T-helper 2 cell (primary cell): ENCODE measurements at places on chromosomes 12 and 14.

DNA sequence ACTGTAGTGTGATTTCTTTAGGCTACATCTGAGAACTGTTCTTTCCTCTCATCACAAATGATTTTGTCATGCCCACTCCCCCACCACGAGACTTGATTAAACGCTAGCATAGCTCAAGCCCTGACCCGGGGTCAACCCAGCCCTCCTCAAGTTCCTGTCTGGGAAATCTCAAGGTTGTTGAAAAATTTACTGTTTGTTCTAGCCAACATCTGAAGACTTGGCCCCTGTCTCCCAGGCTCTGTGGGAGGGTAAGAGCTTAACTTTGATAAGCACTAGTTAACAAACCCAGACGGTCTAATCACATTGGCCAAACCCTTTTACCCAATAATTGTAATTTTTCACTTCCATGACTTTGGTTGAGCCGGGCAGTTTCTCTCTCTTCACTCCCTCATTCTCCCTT is 86.2 kb upstream of the AMIGO2 start:
- no peak for DNase-seq

DNA sequence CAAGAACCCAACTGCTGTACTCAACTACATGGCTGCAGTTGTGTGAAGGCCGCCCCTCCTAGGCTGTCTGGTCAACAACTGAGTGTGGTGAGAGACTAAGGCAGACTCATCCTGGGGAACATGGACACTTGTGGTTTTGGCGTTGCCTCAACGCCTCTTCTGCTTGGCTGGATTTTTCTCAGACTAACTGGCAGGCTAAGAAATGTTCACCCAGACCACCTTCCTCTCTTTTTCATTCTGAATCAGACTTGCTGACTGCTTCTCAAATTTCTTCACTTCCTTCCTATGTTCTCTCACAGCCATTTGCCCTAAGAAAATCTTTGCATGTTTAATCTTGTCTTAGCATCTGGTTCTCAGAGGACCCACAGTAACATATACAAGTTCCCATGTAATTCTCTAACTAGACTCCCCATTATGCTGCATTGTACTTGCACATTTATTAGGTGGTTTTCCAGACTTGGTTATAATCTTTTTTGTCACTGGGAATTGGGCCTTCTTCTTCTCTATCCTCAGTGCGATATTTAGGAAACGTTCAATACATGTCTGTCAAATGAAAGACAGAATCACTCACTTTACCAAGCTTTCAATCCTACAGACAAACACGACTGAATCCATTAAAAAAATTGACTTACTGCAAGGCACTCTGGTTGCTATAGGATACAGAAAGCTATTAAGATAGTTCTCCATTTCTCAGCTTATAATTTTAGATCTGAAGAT is 327.6 kb downstream of the CCER1 start:
- peak; percentile 5 for DNase-seq

DNA sequence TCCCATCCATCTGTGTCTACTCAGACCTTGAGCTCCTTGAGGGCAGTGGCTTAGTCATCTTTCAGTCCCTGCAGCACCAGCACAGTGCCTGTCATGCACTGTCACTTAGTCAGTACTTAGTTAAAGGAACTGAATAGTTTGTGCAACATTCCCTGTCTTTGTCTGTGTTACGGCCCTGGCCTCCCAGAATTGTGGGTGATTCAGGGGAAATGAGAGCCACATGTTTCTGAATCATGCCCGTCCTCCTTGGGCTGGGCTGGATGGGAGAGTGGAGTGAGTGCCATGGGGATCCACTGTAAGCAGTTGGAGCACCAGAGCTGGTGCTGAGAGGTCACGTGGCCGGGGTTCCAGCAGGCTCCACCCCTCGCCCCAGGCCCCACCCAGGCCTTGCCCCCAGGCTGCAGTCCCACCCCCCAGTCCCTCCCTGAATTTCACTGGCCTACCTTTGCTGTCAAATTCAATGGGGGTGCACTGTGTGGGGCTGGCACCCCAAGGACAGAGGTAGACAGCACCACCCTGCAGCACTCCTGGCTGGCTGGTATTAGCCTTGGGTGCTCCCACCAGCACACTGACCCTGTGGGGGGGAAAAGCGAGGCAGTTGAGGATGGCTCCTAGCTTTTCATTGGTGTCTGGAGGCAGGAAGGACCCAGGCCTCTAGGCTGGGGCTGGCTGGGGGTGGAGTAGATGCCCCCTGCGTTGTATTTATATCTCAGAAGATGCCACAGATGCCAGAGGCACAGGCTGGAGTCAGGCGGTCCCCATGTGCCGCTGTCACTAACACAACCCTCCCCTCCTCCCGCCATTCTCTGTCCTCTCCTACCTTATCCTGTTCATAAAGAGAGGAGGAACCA is 7.5 kb downstream of the ITGA5 start:
- DNase-seq, result peak; percentile 51

DNA sequence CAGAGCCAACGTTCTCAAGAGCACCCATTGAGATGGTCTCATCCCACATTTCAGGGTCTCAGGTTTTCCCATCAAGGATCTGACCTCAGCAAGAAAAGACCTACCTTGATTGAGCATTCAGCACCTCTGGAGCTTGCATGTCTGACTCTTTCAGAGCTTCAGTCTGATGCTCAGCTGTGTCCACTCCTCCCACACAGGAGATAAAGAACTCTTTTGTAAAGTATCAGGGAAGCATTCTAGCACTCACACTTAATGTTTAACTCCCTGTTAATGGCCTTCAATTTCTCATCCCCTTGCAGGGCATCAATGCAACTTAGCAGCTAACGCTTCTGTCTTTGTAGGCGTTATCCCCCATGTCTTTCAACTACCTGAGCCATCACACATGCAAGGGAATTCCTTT is 124.1 kb downstream of the GALC start:
- DNase-seq, result no peak

DNA sequence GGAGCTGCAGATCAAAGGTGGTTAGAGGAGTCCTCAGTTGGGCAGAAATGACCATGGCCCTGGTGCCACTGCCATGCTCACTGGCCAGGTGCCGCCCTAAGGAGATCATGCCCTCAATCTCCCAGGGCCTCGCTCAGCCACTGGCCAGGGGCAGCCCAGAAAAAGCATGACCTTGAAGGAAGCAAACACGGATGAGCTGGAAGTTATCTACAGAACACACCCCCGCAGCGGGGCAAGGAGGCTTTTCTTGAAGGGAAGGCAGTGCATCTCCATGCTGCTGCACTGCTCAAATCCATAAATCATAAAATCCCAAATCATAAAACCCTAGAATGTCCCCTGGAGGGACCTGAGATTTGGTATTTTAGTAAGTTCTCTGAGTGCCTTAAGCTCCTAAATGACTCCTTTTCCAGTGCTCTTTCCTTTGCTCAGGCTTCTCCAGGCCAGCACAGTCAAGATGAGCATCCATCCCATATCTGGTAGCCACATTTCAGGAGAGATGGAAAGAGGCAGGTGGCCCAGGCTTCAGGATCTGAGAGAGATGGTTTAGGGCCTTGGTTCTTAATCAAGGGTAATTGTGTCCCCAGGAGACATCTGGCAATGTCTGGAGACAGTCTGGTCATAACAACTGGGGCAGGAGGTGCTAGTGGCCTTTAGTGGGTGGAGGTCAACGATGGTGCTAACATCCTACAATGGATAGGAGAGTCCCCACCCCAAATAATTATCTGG is 217.3 kb downstream of the RBM19 start:
- no peak for DNase-seq

DNA sequence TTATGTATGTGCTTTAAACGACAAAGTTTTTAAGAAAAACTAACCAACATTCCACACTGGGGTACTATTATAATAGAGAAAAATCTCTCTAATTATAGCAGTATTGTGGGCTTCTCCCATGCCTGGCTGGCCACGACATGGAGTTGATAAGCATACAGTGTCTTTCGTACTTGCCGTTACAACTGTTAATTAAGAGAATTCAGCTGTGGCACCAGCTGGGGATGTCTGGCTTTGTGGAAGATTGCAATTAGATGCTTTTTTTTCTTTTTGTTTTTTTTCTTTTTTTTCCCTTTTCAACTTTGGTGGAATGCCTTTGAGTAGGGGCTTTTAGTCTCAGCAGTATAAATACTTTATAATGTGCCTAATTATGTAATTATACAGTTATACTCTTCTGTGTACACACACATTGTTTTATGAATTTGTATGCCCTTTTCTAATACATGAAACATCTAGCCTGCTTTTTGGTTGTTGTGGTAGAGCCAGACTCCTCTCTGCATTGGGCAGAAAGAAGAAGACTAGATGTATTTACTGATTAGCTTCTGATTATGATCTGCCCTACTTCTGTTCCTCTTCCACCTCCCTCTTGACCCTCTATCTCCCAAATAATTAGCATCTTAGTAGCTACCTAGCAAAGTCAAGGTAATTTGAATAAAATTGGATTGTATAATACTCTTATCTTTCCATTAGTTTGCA is 76.4 kb downstream of the SUSD6 start:
- DNase-seq, result no peak

DNA sequence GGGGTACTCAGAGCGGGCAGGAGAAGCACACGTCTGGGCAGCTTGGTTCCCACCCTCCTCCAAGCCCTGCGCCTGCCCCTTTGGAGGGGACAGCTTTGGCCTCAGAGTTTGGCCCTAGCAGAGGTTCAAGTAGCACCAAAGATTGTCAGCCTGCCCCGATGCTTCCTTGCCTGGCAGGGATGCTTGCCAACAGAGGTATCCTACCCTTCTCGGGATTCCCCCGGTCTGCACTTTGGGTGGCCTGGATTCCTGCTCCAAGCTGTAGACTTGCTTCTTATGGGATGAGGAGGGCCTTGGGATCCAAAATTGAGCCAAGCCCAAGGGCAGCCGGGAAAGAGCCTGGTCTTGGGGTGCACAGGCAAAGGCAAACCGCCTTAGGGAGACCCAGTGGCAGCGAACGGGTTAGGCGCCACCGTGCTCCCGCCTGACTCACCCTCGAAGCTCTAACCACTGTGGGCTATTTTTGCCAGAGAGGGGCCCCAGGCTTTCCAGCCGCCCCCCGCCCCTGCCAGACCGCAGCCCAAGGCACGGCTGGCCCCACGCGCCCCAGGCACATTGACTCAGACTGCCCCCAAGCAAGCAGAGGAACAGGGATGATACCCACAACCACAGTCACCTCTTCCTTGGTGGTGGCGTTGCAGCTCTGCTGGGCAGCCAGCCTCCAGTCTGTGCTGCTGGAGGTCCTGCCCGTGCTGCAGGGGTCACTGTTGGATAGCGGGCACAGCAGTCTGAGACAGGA is 847 bp upstream of the WNT10B start:
- DNase-seq, result no peak

GRCh38 chr14:100648474-100649172 is 61.4 kb upstream of the BEGAIN start:
- DNase-seq, result no peak

DNA sequence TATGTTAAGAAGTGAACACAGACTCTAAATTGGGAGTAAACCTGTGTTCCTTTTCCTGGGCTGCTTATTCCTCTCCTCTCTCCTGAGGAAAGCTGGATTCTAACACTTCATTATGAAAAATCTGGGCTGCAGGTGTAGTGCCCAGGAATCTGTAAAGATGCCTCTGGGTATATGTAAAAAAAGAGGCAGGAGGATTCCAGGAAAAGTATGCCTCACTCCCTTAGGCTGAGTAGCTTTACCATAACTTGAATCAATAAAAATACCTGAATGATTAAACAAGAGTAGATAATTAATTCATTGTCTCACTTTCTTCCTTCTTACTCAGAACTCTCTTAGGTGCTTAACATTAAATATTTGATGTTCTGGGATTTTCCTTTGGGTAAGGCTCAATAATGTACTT is 185.1 kb downstream of the GRIP1 start:
- DNase-seq, result no peak
